ENCODE measurements at places on chromosomes 2 and 18.

DNA sequence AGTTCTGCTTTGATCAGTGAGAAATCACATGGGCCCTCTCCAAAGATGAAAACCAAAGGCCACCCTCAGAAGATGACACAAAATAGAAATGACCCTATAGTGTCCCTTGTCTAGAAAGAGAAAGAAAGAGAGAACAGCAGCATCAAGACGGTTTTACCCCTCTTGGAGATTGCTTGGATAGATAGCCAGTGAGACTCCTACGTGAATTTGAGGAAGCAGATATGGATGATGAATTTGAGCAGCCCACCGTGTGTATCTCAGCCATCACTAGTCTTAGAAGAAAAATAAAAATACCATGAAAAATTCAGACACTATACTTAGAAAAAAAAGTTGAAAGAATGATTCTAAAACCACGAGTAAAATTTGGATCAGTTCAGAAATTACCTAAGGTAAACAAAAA, 329.1 kb upstream of the CNTNAP5 start:
- H3K4me1 ChIP-seq = no peaks in the 10 kb centered on the region
- no peak overlapping the region for H3K4me3 ChIP-seq
- H3K36me3 ChIP-seq = no peaks in the 10 kb centered on the region
- no peak overlapping the region for H3K27ac ChIP-seq
- no peaks in the 10 kb centered on the region for H3K27me3 ChIP-seq
- no peak for DNase-seq

DNA sequence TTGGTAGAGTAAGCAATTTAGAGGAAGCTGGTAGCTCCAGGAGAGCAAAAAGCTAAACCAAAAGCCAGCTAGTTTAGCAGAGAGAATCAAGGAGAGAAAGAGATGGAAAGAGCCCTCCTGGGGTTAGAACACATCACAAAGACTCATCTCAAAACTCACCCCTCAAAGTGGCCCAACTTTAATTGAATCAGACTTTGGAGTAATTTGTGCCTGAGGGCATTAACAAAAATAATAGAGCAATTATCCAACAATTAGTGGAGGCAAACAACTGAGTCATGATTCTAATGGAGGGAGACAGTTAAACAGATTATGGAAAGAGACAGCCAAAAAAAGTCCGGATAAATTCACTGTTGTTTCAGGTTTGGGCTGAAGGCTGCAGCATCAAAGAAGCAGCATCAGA, 417.4 kb downstream of the KCNJ3 start:
- DNase-seq = no peak
- H3K4me1 ChIP-seq = no peaks in the 10 kb centered on the region
- H3K4me3 ChIP-seq = no peak overlapping the region
- H3K36me3 ChIP-seq = no peaks in the 10 kb centered on the region

GRCh38 chr2:40038646-40039045, 259.6 kb upstream of the THUMPD2 start:
- H3K27me3 ChIP-seq = no peaks in the 10 kb centered on the region
- DNase-seq = no peak
- H3K27ac ChIP-seq = no peak overlapping the region
- no peak overlapping the region for H3K4me3 ChIP-seq
- H3K36me3 ChIP-seq = no peaks in the 10 kb centered on the region
- no peaks in the 10 kb centered on the region for H3K4me1 ChIP-seq

- peaks cover 11% of the 10 kb centered on the region for H3K27me3 ChIP-seq
- H3K36me3 ChIP-seq = no peaks in the 10 kb centered on the region
- no peak for DNase-seq
- no peak overlapping the region for H3K4me3 ChIP-seq
- H3K4me1 ChIP-seq = no peaks in the 10 kb centered on the region
- H3K27ac ChIP-seq = no peak overlapping the region
Measured at GRCh38 chr2:191840921-191841320, 6.0 kb downstream of the CAVIN2 start.

GRCh38 chr18:11529081-11529480, 80.3 kb upstream of the SLC35G4 start:
- no peak overlapping the region for H3K4me3 ChIP-seq
- no peaks in the 10 kb centered on the region for H3K4me1 ChIP-seq
- no peak for DNase-seq
- H3K27ac ChIP-seq = no peak overlapping the region

GRCh38 chr2:155633060-155633839, 699.3 kb downstream of the NR4A2 start:
- no peaks in the 10 kb centered on the region for H3K36me3 ChIP-seq
- no peak for DNase-seq
- no peaks in the 10 kb centered on the region for H3K27me3 ChIP-seq
- no peak overlapping the region for H3K27ac ChIP-seq
- no peak overlapping the region for H3K4me3 ChIP-seq

- no peak for DNase-seq
- no peak overlapping the region for H3K4me3 ChIP-seq
- no peaks in the 10 kb centered on the region for H3K4me1 ChIP-seq
- no peaks in the 10 kb centered on the region for H3K36me3 ChIP-seq
- no peaks in the 10 kb centered on the region for H3K27me3 ChIP-seq
Measured at GRCh38 chr2:188245230-188245629, 46.4 kb upstream of the GULP1 start.

GRCh38 chr2:213065583-213066442, 85.6 kb downstream of the IKZF2 start:
- H3K4me3 ChIP-seq = peak overlapping the region; percentile 40
- H3K27ac ChIP-seq = no peak overlapping the region
- H3K27me3 ChIP-seq = peaks cover 4% of the 10 kb centered on the region
- DNase-seq = no peak

DNA sequence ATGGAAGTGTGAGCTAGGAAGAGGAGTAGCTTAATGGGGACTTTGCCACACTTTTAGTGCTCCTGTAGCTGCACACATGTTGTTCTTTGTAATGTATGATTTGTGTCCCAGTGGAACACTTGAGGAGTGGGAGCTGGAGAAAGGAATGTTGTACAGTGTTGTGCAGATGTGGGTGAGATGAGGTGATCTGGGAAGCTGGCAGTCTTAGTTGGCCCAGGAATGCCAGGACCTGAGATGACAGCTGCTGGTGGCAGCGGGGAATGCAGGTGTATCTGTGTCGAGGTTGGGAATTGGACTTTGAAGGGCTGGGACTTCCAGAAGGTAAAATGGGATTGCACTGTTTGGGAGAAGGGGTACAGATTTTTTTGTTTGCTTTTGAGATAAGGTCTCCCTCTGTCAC, 23.6 kb downstream of the NEDD4L start:
- H3K27ac ChIP-seq = no peak overlapping the region
- no peak overlapping the region for H3K4me3 ChIP-seq
- DNase-seq = no peak
- peaks cover 3% of the 10 kb centered on the region for H3K27me3 ChIP-seq
- peaks cover 9% of the 10 kb centered on the region for H3K36me3 ChIP-seq

DNA sequence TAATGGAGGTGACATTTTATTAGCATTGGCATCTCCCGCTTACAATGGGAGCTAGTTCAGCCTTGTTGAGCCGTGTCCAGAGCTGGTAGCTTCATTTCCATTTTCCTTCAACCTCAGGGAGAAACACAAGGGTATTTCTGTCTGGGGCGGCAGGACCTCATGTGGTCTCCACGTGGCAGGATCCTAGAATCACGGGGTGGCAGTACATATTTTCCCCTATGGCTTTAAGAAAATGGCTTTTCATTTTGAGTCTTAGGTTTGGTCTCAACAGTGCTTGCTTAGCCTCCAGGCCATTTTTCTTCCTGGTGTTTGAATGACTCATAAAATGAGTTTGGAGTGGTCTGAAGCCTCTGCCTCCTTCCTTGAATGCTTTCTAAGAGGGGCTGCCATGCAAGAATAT, 20.3 kb downstream of the CABLES1 start:
- H3K4me1 ChIP-seq = no peaks in the 10 kb centered on the region
- no peak overlapping the region for H3K27ac ChIP-seq
- H3K36me3 ChIP-seq = no peaks in the 10 kb centered on the region
- H3K4me3 ChIP-seq = no peak overlapping the region
- no peak for DNase-seq

Data from memory B cell (primary cell).